ENCODE measurements at places on chromosomes 12 and 14. TPM values are rescaled to one million over a fixed set of nuclear protein-coding genes. Genes with fewer than 3 reads are reported as not detected.

GRCh38 chr12:91577586-91578539, 395.2 kb upstream of the DCN start:
- H3K27ac ChIP-seq: no peak overlapping the region
- no peaks in the 10 kb centered on the region for H3K27me3 ChIP-seq
- peaks cover 13% of the 10 kb centered on the region for H3K4me1 ChIP-seq
- peak overlapping the region; percentile 46 for H3K4me3 ChIP-seq
- H3K36me3 ChIP-seq: no peaks in the 10 kb centered on the region

DNA sequence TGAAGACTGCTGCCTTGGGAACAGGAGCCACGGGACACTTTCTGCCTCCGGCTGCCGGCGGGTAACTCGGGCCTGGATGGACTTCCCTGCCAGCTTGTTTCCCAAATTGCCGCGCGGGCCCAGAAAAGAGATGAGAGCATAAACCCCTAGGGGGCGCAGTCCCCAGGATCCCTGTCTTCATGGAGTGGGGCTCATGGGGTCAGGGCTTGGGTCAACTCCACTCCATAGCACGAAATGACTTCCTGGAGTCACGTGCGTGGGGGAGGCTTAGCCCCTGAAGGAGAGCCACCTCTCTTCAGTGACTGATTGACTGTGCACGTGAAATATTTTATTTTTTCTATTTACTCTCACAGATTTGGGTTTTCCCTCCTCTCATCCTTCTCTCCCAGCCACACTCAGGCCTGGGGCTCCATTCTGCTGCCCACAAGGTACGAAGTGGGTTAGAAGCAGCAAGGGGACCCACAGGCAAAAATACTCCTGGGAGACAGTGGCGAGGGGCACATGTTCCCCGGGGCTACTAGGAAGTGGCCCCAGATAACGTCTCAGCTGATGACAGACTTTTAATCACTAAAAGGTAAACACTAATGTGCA, 10.0 kb downstream of the PGF start:
- H3K4me3 ChIP-seq: no peak overlapping the region
- DNase-seq: no peak
- H3K36me3 ChIP-seq: no peaks in the 10 kb centered on the region
- H3K4me1 ChIP-seq: peaks cover 57% of the 10 kb centered on the region
- H3K27ac ChIP-seq: peak overlapping the region; percentile 42

GRCh38 chr14:49688701-49689030, 652 bp upstream of the POLE2 start:
- H3K4me3 ChIP-seq: peak overlapping the region; percentile 77
- H3K36me3 ChIP-seq: no peaks in the 10 kb centered on the region
- H3K27ac ChIP-seq: peak overlapping the region; percentile 84
- no peak for DNase-seq

- no peaks in the 10 kb centered on the region for H3K27me3 ChIP-seq
- DNase-seq: no peak
- no peaks in the 10 kb centered on the region for H3K36me3 ChIP-seq
- no peak overlapping the region for H3K27ac ChIP-seq
- H3K4me3 ChIP-seq: no peak overlapping the region
Observed at GRCh38 chr14:46034305-46034704, 617.3 kb downstream of the RPL10L start.

DNA sequence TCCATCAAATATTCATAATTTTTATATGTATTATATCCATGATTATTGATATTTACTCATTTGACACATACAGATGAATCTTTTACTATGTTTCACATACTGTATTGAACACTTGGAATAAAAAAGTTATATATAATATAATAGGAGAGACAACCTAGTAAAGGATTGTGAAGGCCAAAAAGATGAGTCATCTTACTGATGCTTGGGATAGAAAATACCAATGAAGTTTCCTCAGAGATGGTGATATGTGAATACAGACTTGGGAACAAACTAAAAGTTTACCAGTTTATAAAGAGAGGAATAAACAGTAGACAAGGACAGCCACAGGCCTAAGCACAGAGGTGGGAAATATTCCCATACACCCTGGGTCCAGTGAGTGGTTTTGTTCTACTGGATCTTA, 743.9 kb upstream of the FLRT2 start:
- no peak for DNase-seq
- no peaks in the 10 kb centered on the region for H3K4me1 ChIP-seq
- H3K27ac ChIP-seq: no peak overlapping the region
- H3K4me3 ChIP-seq: no peak overlapping the region
- H3K27me3 ChIP-seq: no peaks in the 10 kb centered on the region

GRCh38 chr14:52693036-52693435, 2.3 kb downstream of the ERO1A start:
- H3K27me3 ChIP-seq: no peaks in the 10 kb centered on the region
- peaks cover 49% of the 10 kb centered on the region for H3K4me1 ChIP-seq

DNA sequence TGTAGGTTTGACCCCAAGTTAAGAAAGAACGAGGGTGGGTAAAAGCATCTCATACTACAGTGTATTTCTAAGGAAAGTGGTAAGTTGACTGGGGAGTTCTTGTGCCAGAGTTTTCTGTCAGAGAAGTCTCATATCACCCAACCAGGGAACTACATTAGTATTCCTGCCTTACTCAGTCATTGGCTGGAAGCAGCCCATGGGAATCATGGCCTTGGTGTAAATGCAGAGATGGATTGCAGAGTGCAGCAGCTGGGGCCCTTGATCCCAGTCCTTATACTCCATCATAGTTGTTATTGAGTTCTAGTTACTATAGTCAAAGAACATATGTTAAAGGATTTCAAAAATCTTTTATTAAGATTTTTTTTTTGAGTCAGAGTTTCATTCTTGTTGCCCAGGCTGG, 105.8 kb downstream of the MNAT1 start:
- H3K27me3 ChIP-seq: no peaks in the 10 kb centered on the region
- H3K4me1 ChIP-seq: no peaks in the 10 kb centered on the region
- peaks cover 41% of the 10 kb centered on the region for H3K36me3 ChIP-seq
- DNase-seq: no peak
- no peak overlapping the region for H3K4me3 ChIP-seq
- no peak overlapping the region for H3K27ac ChIP-seq

Gene SLC8B1
- 9.2 TPM for total RNA-seq

Gene C14orf132
- total RNA-seq: 4.8 TPM

Gene SLC5A8
- total RNA-seq: not detected

All from left ventricle myocardium inferior (tissue), 1 donor.